Stimulated activated naive CD8-positive, alpha-beta T cell treated with anti-CD3 and anti-CD28 coated beads, Interleukin-15, Interleukin-2, amounts not matched to agents 100 U/mL and 50 U/mL, for 24 hours (primary cell): ENCODE measurements at places on chromosomes 4 and X.

GRCh38 chr4:142307857-142308256 is 538.2 kb downstream of the INPP4B start:
- DNase-seq = no peak

DNA sequence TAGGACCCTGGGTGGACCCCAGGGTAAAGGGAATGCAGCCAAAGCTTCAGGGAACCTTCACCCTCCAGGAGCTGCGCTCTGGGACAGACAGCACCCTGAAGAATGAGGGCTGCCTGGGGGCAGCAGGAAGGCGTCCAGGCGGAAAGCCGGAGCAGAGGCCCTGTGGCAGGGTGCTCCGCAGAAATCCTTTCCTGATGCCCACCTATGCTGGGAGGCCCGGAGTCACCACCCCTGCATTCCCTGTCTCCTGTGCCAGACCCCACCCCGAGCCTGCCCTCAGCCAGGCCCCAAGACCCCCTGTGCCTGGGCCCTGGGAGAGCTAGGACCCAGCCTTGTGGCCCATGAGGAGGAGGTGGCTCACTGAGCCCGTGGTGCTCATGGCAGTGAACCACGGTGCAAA is 1.3 kb upstream of the DGKQ start:
- no peak for DNase-seq

- DNase-seq = no peak
These were observed 36.1 kb downstream of the MID1IP1 start for GRCh38 chrX:38837389-38837788.

DNA sequence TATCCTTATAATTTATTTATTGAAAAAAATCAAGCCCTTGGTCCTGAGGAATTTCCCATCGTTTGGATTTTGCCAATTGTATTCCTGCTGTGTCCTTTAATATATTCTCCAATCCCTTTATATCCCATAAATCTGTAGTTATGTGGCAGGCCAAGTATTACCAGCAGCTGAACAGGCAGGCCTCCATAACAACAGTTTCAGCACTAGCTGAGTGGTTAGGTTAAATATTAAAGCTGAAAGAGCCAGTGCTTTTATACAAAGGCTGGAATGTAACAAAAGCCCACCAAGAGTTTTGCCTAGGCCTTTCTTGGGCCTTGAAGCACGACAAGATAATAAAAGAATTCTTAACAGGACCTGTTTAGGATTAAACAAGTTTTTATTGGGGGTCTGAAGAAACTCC is 366.6 kb upstream of the GALNT7 start:
- no peak for DNase-seq

- DNase-seq = no peak
These were observed 183.2 kb upstream of the PUDP start for GRCh38 chrX:7330971-7331746.

DNA sequence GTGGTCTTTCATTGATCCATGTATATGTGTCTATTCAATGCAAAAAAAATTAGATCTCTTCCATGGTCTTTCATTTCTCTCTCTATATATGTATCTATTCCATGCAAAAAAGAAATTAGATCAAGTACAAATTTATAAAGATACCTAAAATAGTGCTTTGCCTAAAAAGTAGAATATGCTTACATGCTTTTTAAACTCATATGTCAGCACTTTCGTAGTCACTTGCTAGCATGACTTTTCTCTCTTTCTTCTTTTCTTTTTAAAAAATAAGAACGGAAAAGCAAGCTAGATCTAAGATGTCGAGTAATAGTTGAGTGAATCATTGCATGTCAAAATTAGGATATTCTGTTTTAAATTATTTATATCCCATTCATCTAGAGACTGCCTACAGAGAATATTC is 50.9 kb downstream of the PKD2 start:
- no peak for DNase-seq

DNA sequence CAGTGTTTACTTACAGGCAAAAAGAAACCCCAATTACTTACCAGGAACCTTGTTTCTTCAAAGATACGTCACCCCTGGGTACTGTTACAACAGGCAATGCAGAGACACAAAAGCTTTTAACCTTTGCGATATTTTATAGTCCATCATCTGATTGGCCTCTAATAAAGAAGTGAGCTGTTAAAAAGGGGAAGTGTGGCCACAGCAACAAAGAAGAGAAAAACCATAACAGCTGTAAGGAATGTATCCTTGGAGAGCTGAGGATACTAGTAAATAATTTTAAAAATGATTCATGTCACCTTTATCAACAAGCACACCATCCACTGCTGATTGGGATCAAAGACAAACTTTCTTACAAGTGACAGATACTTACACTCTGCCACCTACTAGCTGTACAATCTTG is 14.1 kb downstream of the GABRA4 start:
- no peak for DNase-seq
